M059J (cell line): ENCODE measurements at places on chromosomes 11 and 22. TPM values are rescaled to one million over a fixed set of nuclear protein-coding genes. Genes with fewer than 3 reads are reported as not detected.

- no peak for DNase-seq
Observed at GRCh38 chr22:50015451-50016307, 3.1 kb upstream of the IL17REL start.

DNA sequence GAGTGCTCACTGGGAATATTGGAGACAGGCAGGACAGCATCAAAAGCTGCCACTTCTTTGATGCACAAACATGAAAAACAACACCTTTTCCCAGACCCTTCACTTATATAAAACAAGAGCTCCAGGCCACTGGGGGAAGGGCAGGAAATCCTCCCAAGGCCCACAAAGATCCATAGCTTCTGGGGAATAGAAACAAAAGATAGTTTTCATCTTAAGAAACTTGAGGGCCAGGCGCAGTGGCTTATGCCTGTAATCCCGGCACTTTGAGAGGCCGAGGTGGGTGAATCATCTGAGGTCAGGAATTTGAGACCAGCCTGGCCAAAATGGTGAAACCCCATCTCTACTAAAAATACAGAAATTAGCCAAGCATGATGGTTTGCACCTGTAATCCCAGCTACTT lies 15.3 kb downstream of the RTL6 start:
- peak; percentile 40 for DNase-seq

- peak; percentile 67 for DNase-seq
Observed at GRCh38 chr11:129992161-129992944, 10.3 kb downstream of the PRDM10 start.

GRCh38 chr22:35299217-35299672 lies 449 bp upstream of the TOM1 start:
- DNase-seq: peak; percentile 36

DNA sequence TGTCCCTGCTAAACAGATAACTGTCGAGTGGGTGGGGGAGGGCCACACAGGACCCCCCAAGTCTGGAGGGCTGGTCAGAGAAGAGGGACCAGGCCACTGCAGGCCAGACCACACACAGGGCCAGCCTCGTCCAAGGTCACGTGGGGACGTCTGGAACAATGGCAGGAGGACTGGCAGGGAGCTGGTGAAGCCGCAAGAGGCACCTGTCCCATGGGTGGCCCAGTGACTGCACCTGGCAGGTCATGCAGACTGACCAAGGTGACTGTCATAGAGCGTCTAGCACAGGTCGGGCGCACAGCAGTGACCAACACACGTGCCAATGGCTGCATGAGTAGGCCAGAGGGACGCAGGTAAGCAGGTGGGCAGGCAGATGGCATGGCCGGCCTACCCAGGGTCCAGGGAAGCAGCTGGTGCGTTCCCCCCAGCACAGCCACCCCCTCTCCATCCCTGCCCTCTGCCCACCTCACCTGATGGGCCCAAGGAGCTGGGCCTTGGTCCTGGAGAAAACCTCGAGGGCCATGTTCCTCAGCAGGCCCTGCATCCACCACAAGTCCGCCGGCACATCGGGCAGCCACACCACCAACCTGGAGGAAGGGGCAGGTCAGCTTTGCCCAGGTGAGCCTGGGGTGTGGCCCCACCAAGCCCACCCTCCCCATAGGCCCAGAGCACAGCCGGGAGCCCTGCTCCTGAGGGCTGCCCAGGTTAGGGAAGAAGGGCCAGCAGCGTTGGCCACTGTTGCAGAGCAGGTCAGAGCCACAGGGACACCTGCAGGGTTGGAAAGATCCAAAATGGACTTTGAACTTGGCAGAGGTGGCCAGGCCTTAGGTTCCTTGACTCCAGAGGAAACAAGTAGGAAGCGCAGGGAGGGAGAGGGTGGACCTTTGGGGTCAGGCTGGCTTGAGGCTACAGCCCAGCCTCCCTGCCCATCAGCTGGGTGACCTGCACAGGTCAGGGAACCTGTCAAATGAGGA lies 10.4 kb downstream of the PNPLA5 start:
- no peak for DNase-seq

The SLC25A17 gene
- 39.1 and 52.6 TPM in 2 replicates for total RNA-seq

The NPAS4 gene
- not detected in 2 replicates for total RNA-seq

GRCh38 chr11:118921929-118922744 lies 3.6 kb downstream of the BCL9L start:
- peak; percentile 89 for DNase-seq

DNA sequence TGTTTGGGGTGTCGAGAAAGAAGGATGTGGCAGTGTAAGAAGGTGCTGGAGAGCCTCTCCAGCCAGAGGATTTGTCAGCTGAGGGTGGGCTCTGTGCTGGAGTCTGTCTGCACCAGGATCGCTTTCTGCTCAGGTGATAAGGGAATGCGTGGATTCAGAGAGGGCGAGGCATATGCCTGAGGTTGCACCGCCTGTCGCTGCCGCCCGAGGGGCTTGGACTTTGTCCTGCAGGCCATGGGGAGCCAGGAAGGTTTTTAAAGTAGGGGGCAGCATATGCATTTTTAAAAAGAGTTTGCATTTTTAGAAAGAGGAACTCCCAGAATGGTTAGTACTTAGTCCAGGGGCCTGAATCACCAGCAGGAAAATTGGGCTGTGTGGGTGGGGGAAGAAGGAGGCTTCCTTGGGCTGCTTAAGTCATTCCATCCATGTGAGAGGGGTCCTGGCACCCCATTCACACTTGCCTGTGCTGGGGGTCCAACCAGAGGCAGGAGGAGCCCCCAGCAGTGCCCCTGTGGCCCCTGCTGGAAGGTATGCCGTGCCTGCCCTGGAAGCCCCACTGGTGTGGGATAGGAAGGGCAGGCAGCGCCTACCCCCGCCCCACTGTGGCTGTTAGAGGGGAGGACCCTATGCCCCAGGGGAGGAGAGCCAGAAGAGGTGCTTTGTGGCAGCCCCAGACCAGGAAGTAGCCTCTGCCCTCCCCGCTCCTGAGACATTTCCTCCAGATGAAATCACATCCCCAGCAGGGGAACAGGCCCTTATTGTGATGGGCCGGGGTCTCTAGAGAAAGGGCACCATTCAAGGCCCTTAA lies 35.8 kb upstream of the MYRF start:
- no peak for DNase-seq

The SMIM35 gene
- not detected in 2 replicates for total RNA-seq

DNA sequence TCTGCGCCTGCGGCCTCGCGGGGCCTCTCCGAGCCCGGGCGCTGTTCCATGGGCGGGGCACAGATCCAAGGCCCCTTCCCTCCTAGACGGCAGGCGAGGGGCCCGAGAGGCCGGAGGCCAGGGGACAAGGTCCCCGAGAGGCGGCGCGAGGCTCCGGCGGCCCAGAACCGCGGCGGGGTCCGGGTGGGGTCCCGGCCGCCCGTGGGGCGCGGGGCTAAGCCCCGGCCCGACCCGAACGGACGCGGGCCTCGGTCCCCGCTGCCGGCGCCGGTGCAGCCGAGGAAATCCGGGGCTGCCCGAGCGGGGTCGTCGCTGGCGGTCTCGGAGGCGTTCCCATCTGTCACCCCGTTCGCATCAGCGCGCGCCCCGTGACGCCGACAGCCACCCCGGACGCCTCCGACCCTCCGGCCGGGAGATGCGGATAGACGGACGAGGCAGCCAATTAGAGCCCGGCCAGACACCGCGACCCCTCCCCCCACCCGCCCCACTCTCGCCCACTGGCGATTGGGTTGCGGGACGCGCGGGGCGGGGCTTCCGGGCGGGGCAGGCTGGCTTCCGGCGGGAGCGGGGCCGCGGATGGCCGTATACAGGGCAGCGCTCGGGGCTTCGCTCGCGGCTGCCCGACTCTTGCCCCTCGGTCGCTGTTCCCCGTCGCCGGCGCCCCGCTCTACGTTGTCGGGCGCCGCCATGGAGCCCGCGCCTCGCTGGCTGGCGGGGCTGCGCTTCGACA lies at the start of gene SELENOO:
SELENOO (plus strand) TSS at position 551 of the 730 bp plus-strand sequence; CDS start at position 577, 26 bp downstream.
- DNase-seq: peak; percentile 73

- peak; percentile 23 for DNase-seq
Observed at GRCh38 chr11:14537134-14537599, 17.0 kb upstream of the PSMA1 start.

DNA sequence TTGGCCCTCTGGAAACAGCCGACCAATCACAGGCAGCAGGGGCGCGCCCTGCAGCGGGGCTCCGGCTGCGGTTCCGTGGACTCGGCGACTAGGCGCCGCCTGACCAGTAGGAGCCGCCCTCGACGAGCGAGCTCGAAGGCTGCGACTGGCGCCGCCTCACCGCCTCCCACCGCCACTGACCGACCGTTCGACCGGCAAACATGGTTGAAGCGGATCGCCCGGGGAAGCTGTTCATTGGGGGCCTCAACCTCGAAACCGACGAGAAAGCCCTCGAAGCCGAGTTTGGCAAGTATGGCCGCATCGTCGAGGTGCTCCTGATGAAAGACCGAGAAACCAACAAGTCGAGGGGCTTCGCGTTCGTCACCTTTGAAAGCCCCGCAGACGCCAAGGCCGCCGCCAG lies at the start of gene RBMXL2:
RBMXL2 (plus strand) TSS at position 78 of the 400 bp plus-strand sequence; CDS start at position 201, 123 bp downstream.
- DNase-seq: no peak

- no peak for DNase-seq
Observed at GRCh38 chr22:27628891-27629631, 172.5 kb downstream of the MN1 start.

GRCh38 chr11:61034704-61035525 lies 63.4 kb downstream of the CD6 start:
- no peak for DNase-seq

- no peak for DNase-seq
Observed at GRCh38 chr11:66339686-66340483, 3.7 kb upstream of the RIN1 start.

The GRIA4 gene
- total RNA-seq: 0.10 TPM in 1 of 2 replicates, not detected in the other

- no peak for DNase-seq
Observed at GRCh38 chr11:45053736-45054446, 92.5 kb upstream of the PRDM11 start.

The OR52E8 gene
- total RNA-seq: not detected in 2 replicates

GRCh38 chr22:17281026-17281425 lies 61.8 kb upstream of the ADA2 start:
- DNase-seq: no peak

GRCh38 chr11:78192223-78192719 lies 3.6 kb downstream of the USP35 start:
- DNase-seq: no peak

DNA sequence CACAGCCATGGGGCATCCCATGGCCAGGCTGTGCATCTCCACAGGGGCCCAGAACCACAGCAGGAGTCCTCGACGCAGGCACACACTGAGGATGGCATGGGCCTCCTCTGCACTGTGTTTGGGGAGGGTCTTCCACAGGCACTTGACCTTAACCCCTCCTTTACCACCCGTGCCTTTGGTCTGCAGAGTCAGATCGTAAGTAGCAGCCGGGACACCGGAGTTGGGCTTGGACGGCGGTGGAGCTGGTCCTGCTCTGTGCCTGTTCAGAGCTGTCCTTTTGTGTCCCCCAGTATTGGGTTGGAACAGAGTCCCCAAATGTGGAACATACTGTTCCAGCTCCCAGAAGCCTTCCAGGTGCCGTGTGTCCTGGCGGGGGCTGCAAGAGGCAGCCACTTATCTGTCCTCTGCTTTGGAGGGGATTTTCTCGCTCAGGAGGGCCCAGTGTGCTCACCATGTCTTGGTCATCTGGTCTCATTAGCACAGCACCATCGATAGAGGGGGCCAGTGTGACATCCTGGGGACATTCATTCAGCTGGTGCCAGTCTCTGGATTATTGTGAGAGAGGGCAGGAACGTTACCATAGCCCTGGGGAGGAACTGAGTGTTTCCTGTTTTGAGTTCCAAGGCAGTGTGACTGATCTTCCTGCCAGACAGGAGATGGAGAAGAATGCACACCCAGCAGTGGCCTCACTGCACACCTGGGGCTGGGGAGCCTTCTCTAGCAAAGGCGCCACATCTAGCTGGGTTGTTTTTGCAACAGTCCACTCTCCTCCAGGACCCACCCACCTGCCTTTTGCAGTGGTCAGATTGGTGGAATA lies 12.4 kb downstream of the CRELD2 start:
- DNase-seq: peak; percentile 90

- no peak for DNase-seq
Observed at GRCh38 chr22:23796461-23796860, 9.7 kb downstream of the SMARCB1 start.

DNA sequence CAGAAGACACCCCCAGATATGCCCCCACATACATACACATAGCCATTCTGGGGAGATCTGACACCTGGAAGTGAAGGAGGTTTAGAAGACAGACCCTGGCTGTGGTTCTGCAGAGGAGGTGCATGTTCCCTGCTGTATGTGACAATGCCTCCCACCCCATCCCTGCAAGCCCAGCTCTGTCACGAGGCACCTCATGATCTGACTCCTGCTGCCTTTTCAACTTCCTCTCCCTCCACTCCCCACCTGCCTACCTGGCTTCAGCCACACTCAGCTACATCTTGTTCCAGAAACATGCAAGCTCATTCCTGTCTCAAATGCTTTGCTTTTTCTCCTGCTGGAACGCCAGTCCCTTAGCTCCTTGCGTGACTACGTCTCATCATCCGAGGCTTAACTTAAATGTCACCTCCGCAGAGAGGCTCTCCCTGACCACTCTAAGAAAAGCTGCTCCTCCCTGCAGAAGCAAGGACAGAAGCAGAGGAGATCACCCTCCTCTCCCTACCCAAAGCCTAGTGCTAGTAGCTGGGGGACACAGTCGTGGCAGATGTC lies 114.5 kb downstream of the FEZ1 start:
- DNase-seq: no peak

DNA sequence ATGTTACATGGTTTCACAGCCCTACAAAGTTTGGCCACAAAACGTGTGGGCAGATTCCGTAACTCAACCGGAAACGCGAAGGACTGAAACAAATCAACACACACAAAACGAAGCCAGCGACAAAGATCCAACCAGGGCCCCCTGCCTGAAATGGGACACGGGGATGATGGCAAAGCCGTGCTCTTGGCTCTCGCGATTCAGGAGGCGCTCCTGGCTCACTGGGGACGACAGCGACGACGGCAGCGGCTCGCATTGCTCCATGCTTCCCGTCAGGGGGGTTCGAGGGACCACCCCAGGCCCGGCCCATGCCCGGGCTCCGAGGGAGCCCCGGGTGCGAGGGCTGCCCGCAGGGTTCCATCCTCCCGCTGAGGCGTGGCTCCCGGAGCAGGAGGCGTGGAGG lies 4786.8 kb upstream of the OR11H1 start:
- DNase-seq: no peak

DNA sequence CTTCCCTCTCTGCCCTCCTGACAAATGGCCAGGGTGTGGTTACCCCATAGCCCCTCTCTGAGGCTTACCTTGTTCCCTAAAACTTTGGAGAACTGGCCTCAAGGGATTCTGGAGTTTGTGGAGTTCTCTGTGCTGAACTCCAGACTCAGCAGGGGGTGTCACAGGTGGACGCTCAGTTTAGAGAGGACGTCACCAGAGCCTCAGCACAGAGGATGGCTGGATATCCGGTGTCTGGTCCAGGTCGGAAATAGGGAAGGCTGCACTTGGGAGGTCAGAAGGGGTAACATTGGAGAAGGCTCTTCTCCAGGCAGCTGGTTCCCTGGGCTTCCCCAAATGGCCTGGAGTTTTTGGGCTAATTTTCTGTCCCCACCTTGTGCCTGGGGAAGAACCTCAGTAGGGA lies 64.2 kb downstream of the ADAMTS15 start:
- no peak for DNase-seq

GRCh38 chr11:15048616-15049015 lies 24.8 kb upstream of the CALCB start:
- DNase-seq: no peak

DNA sequence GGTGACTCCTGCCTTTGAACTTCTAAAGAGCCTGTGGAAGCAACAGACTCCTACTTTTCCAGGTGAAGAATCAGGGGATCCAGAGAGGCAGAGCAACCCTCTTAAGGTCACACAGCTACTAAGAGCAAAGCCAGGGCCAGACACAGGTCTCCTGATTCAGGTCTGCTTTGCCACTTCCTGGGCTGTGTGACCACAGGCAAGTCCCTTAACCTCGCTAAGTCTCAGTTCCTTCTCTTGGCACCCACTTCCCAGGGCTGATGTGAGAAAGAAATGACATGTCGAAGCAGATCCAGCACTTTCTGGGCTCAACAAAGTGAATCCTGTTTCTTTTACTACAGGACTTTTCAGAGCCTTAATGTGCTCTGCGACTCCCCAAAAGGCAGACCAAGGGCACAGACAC lies 30.2 kb downstream of the UQCR10 start:
- DNase-seq: no peak
